Sciatic nerve (tissue), 2 donors: ENCODE measurements at places on chromosomes 6 and 20. TPM values are rescaled to one million over a fixed set of nuclear protein-coding genes. Genes with fewer than 3 reads are reported as not detected.

Gene REM1
- total RNA-seq = 7.2 TPM

Gene PLAGL2
- 7.9 TPM for total RNA-seq

Gene PLEKHG1
- total RNA-seq = 57.7 TPM

Gene DLL1
- 15.4 TPM for total RNA-seq

Gene AGPAT4
- total RNA-seq = 25.7 TPM
